Fibroblast of the aortic adventitia (primary cell): ENCODE measurements at places on chromosomes 7 and 10.
A peak's percentile ranks its signal among the peaks of the same experiment; 100 is the strongest.

DNA sequence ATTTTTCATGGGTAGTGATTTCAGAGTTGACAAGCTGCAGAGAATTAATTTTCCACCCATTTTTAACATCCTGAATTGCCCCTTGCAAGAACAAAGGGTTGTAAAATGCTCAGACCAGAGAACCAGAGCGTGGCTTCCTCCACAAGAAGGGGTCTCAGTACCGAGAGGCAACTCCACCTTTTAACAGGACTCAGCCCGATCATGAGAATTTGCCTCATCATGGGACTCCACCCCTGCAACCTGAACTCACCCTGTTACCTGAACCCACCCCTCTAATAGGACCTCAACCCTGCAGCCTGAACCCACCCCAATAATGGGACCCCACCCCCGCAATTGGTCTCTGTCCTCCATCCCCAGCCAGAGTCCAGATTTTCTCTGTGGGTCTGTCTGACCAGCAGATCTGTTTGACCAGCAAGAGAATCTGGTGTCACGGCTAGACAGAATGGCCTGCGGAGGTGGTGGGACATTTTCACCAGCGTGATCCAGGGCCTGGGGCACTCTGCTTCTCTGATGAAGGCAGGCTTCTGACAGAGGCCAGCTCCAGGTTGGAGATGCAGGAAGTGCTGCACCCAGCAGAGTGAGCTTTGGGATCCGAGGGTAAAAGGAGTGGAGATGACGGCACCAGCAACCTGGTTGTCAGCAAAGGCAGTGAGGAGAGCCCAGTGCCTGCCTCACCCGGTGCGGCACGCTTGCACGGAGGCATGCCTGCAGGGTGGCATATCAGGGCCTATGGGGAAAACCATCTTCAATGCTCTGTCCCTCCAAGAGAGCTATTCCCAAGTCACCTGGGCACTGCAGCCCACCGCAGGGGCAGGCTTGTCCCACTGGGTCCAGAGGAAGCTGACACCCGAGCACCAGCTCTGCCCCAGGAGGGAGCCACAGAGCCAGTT, 136.6 kb downstream of the TCERG1L start:
- no peak for DNase-seq

DNA sequence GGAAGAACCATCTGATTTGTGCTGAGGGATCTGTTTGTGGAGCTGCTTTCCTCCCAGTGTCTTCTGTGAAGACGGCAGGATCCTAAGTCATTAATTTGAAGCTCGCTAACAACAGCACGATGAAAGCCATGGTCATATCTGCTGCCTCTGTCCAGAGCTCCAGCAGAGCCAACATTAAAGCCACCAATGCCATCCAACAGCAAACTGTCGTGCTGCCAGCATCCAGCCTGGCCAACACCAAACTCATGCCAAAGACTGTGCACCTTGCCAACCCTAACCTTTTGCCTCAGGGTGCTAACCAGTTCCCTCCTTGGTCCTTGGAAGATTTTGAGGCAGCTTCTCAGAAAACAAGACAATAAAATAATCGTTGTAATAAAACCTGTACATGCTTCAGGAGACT, 36.2 kb downstream of the HTR5A start:
- DNase-seq: no peak

- DNase-seq: no peak
Measured at GRCh38 chr7:129405527-129405926, 28.7 kb upstream of the STRIP2 start.

GRCh38 chr10:71138166-71138830, 74.1 kb upstream of the UNC5B start:
- no peak for DNase-seq

GRCh38 chr10:42973870-42974692, 102.8 kb upstream of the RET start:
- DNase-seq: no peak

DNA sequence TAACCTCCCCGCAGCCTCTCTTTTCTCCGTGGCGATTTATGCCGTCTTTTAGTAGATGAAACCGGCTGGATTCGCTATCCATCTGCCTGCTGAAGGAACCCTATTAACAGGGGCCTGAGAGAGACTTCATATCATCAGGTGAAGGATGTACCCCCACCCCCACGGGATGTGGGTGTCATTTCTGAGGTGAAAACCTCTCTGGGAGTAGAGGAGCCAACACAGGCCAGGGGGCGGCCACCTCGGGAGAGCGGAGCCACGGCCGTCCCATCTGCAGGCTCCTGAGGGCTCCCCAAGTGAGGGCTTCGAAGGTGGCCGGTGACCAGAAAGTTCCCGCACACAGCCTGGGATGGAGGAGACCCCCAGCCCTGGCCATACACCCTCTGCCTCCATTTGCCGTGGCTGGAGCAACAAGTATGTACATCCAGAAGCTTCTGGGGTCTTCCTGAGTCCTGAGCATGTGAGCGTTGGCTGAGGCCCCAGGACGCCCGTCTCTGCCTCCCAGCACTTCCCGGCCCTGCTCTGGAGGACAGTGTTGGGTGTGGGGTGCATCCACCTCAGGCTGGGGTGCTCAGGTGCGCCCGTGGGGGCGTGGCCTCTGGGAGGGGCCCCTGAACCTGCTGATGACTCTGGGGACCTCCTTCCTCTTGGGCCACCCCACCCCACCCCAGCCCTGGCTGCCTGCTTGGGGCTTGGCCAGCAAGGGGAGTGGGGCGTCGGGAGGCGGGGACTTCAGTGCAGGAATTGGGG, 84.7 kb downstream of the NKX6-2 start:
- no peak for DNase-seq

GRCh38 chr7:2812831-2813230, 31.3 kb downstream of the GNA12 start:
- peak; percentile 14 for DNase-seq
